ENCODE measurements at places on chromosomes 13 and 19.

DNA sequence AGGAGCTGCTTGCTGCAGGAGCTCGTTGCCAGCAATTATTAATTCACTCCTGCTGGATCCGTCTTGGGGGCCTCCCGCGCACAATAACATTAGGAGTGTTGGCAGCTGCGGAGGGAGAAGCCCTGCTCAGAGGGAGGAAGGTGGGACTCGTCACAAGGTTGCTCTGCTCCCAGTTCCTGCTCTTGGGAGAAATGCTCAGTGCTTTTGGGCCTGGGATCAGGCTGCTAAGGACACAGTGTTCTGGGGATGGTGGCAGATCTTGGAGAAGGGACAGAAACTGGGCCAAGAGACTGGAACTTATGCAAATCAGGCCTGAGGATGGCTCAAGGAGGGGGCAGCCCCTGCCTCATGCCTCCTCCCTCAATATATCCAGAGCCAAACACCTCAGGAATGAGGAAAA lies 78.9 kb upstream of the OLFM4 start:
- DNase-seq, result no peak

- no peak for DNase-seq
These were observed 445.3 kb downstream of the FOXO1 start for GRCh38 chr13:40221131-40221459.

- no peak for DNase-seq
These were observed 7.1 kb downstream of the NFIX start for GRCh38 chr19:13002166-13002898.

- DNase-seq, result no peak
These were observed 23.4 kb downstream of the RRAS start for GRCh38 chr19:49616532-49616931.

- DNase-seq, result no peak
These were observed 7.3 kb downstream of the C19orf53 start for GRCh38 chr19:13781547-13781946.

Data from T-helper 9 cell (primary cell).